ENCODE measurements at places on chromosomes 3 and 15.

- no peak for DNase-seq
These were observed 31.9 kb upstream of the EIF4A2 start for GRCh38 chr3:186751480-186751879.

GRCh38 chr3:187913617-187914033 lies 168.4 kb upstream of the BCL6 start:
- no peak for DNase-seq

- no peak for DNase-seq
These were observed 945.1 kb downstream of the IGSF11 start for GRCh38 chr3:118089563-118089962.

DNA sequence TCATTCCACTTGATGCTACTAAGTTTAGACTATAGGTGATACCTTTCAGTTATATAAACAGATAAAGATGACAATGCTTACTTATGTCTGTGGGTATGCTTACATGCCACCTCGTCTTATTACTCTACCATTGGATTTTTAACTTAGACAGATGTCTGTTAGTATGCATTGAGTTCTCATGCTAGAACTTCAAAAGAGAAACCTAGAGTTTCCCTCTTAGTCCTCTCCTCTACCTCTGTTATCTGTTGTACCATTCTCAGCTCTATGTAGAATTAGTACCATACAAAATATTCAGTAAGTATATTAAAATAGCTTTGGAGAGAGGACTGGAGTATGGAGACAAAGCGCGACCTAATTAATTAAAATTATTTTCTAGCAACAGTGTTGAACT lies 111.3 kb downstream of the BBX start:
- no peak for DNase-seq

- no peak for DNase-seq
These were observed 39.4 kb downstream of the CHST14 start for GRCh38 chr15:40510201-40510600.

GRCh38 chr3:182179631-182180030 lies 467.9 kb downstream of the SOX2 start:
- no peak for DNase-seq

GRCh38 chr3:120550546-120550945 lies 45.6 kb upstream of the NDUFB4 start:
- DNase-seq, result no peak

- DNase-seq, result no peak
These were observed 24.8 kb downstream of the FOXL2NB start for GRCh38 chr3:138971766-138972320.

GRCh38 chr3:193737191-193737751 lies 144.3 kb downstream of the OPA1 start:
- no peak for DNase-seq

- no peak for DNase-seq
These were observed 879.3 kb downstream of the ROBO2 start for GRCh38 chr3:77919244-77919643.

DNA sequence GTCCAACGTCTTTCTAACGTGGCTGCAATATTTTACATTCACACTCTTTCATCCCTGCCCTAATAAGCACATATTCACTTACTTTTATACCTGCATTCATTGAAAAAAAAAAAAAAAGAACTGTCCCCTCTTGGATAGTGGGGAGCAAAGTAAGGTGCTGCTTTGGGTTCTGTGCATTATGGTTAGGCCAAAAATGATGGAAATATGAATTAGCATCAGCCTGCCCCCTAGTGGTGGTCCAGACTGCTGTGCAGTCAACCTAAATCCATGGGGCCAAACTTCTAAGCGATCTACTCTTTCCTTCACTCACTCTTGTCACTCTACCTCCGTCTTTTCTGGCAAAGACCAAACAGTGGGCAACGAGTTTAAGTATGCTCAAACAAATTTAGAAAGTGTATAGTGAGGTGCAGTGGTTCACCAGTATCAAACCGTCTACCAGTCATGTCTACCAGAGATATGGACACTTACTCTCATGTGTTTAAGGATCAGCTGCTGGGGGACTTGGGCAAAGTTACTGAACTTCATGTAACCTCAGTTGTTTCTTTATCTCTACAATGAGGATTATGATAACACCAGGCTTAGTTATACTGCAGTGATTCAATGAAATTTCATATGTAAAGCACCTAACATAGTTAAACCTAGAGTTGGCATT lies 61.5 kb upstream of the GRM7 start:
- no peak for DNase-seq

DNA sequence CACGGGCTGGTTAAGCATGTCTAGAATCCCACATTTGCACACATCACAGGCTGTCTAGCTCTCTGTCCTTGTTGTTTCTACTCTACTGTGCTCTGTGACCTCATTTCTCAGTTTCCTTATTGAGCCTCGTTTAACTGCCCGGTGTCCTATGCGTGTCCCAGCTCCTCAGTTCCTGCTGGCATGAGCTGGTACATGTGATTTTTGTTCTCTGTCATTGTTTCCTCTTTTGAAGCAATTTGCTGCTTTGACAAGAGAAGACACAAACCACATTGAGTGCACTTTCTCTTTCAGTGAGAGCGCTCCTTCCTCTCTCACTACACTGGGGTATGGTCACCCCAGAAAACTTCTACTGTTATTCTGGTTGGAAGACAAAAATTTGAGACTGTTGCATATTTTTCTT lies 563.5 kb downstream of the PDCD6IP start:
- DNase-seq, result no peak

DNA sequence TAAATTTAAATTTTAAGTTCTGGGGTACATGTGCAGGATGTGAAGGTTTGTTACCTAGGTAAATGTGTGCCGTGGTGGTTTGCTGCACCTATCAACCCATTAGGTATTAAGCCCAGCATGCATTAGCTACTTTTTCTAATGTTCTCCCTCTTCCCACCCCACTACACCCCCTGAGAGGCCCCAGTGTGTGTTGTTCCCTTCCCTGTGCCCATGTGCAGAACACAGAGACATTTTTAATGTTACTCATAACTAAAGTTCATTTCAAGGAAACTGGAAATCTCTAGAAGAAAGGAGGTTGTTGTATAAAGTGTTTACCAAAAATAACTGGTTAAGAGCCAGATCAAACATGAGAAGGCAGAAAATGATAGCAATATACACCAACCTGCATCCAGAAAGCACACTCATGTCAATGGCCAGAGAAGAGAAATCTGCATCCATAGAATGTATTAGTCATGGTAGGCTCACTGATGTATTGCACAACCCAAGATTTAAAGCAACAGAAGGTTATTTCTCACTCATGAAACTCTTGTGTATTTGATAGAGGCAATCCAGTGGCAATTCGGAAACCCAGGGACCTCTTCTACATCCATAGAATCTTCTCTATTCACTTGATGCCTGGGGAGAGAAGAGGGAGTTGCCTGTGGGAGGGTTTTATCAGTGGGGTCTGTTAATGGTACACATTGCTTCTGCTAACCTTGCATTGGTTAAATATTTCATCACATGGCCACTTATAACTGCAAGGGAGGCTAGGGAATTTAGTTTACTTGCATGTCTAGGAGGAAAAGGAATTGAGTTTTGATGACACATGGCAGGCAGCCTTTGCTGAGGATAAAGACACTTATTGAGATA lies 321.9 kb upstream of the RASGRP1 start:
- DNase-seq, result no peak

GRCh38 chr3:76552653-76553052 lies 487.2 kb upstream of the ROBO2 start:
- DNase-seq, result no peak

GRCh38 chr3:188950832-188951489 lies 220.8 kb upstream of the TPRG1 start:
- DNase-seq, result no peak

GRCh38 chr3:184189421-184189820 lies 3.4 kb downstream of the ABCF3 start:
- no peak for DNase-seq

DNA sequence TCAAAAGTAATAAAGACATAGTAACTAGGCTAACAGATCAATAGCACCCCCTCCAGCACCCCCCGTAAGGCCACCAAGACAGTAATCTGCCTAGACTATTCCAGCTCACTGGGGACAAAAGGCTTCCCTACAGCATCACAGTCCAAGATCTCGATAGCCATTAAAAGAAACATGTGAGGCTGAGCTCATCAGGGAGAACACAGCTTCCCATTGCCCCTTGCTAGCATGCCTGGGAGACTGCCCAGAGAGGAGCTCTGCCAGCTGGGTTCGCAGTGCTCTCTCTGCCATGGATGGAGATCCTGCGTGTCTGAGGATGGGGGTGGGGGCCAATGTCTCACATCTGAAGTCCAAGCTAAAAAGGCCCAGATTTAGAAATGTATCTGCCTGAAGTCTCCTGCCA lies 17.8 kb downstream of the LRIG1 start:
- DNase-seq, result no peak

GRCh38 chr15:48890375-48890972 lies 12.5 kb downstream of the EID1 start:
- DNase-seq, result no peak

DNA sequence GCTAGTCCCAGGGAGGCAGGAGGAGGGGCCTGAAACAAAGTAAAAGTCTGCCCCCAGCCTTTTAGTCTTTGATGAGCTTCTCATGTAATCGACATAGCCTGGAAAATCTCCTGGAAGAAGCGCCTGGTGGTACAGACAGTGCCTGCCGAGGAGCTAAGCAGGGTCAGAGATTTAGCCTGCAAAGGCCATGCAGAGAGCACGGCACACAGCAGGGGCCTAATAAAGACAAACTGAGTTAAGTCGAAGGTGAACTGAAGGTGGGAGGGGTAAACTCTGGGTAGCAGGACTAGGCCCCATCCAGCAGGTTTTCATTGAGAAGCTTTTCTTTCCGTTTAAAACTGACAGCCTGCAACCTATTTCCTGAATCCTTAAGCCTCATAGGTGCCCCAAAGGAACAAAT lies 115.5 kb upstream of the ABHD17C start:
- DNase-seq, result no peak
